ENCODE measurements at places on chromosomes 6 and 20.
A peak's percentile ranks its signal among the peaks of the same experiment; 100 is the strongest.

DNA sequence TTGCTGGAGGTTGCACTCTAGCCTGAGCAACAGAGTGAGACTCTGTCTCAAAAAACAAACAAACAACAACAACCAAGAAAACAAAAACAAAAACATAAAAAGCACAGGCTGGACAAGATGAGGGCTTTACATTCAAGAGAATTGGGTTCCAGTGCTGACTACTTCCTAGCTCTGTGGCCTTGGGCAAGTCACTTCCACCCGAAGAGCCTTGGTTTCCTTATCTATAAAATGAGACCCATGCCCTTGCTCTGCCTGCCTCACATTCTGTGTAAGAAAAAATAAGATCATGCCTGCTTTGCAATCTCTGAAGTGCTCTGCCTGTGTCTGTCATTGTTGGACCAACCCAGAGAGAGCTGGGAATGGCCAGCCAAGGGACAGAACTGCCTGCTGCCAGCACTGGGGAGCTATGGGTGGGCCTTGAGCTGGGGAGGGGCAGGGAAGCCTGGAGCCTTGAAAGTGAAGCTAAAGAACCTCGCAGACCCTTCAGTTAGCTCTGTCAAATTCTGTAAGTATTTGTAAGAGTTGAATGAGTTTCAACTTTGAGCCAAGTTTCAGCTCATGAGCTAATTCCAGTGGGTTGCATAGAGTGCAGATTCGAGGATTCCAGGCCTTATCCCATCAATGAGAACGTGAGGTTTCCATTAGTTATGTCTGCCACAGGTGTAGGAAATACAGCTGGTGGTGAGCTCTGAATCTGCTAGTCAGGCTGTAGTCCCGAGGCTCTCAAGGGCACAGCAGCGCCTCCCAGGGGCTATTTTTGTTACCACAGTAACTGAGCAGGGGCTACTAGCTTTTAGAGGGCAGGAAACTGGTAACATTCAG is 93.2 kb downstream of the DLGAP4 start:
- peak; percentile 8 for DNase-seq

GRCh38 chr6:6455272-6455671 is 133.2 kb upstream of the LY86 start:
- DNase-seq: no peak

DNA sequence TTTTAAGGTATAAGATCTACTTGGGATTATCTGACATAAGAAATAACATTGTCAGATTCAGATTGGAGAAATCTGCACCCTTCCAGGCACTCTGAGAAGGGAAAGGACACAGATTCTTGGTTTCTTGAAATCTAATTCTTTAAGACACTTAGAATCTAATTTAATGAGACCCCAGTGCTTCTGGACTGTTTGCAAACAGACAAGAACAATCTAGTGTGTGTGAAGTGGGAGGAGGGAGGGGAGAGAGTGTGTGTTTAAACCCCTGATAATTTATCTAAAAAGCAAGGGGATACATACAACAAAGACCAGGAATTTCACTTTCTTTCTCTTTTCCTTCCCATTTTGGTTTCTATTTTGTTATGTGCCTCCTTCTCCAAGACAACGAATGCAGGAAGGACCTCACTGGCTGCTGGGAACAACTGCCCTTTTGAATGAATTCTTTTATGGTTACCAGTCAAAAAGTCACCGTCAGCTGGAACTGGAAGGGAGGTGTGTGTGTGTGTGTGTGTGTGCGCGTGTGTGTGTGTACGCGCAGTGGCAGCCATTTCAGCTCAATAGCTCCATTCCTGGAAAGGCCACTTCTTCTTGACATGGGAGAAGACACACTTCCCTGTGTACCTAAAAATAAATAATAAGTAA is 129.4 kb downstream of the BCAS1 start:
- no peak for DNase-seq

- no peak for DNase-seq
These were observed 42.2 kb upstream of the SPTLC3 start for GRCh38 chr20:12966468-12967085.

- no peak for DNase-seq
These were observed 38.6 kb downstream of the PREX1 start for GRCh38 chr20:48789185-48789668.

- no peak for DNase-seq
These were observed 2.4 kb upstream of the IRF4 start for GRCh38 chr6:389143-389542.

DNA sequence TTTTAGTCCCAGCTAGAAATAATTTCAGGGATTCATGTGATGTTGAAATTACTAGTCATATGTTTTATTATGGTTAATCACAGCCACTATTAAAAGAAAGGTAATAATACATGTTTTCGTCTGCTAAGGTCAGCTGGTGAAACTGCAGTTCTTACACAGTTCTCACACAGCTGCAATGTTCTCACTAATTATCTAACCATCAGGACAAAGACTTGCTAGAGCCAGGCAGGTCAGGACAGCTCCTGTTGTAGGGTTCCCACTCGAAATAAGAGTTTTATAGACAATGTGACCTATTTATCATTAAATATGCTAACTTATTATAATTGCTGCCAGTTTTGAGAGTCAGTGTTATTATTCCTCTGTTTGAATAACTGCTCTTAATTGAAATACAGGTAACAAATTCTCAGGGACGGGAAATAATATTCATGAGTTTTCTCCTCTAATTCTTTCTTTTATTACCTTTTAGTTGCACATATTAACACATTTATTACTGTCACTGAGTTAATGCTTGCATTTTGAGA is 97.9 kb downstream of the GJA1 start:
- DNase-seq: no peak

DNA sequence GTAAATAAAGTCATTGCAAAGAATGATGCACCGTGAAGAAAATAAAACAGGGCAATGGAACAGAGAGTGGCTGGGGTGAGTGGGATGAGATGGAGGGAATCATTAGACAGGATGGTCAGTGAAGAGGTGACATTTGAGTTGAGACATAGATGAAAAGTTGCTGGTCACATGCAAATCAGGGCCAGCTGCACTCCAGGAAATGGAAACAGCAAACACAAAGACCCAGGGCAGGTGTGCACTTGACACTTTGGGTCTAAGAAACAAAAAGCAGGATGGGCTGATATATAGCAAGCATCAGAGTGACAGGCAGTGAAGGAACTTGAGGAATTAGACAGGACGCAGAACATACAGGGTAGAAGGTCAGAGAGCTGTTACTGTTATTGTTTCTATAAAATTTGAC is 171.5 kb upstream of the RIPOR2 start:
- no peak for DNase-seq

DNA sequence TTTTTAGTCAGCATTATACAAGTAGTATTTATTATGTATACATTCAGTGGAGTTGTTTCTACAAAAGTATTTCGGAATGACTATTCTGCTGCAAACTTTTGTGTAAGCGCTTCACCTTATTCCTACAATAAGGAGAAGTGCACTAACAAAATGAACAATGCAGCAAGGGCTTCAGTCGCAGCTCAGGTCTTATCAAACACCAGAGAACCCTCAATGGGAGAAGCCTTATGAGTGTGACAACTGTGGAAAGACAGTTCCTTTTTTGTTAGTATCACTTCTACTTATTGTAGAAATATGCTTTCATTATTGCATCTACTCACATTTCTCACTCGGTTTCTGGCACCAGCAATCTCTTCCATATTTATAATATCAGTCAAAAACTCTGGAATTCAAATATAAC is 18.8 kb downstream of the ZKSCAN3 start:
- DNase-seq: no peak

- no peak for DNase-seq
These were observed 223.7 kb downstream of the GMDS start for GRCh38 chr6:2021713-2022125.

GRCh38 chr20:54846948-54847347 is 371.6 kb downstream of the DOK5 start:
- DNase-seq: no peak

- peak; percentile 28 for DNase-seq
These were observed 71.7 kb upstream of the FRMD1 start for GRCh38 chr6:168150551-168151320.

- no peak for DNase-seq
These were observed 50.2 kb upstream of the SENP6 start for GRCh38 chr6:75551367-75551952.

DNA sequence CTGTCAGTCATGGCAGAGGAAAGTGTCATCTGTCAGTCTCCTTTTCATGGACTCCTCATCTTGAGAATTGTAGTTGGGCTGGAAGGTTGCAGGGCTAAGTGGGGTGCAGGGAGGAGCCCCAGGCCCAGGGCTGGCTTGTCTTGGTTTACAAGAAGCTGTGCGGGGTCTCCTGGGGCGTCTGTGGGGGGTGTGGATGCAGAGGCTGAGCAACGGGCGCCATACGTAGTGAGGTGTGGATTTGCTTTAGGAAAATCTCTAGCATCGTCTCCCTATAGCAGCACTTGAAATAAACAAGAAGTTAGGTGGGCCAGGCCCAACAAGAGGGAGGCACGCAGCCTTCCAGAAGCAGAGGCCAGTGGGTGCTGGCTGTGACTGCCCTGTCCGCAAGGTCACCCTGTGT is 1.8 kb upstream of the SLC17A9 start:
- no peak for DNase-seq

DNA sequence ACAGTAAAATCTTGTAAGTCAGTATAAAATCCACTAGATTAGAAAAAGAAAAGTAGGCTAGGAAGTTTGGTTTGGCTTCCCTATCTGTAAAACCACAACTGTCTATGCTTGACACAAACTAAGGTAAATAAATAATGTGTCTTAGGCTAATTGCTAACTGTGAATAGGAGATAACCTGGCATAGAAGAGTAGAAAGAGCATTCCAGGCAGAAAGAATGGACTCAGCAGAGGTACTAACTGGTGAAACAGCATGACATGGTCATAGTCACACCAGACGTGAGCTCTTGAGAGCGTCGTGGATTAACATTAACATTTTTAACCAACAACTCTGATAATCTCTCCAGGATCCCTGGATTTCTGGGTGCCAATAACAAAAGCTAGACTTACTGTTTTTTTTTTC is 8.7 kb upstream of the WTAP start:
- no peak for DNase-seq
